ENCODE measurements at places on chromosomes 7 and 10.
A peak's percentile ranks its signal among the peaks of the same experiment; 100 is the strongest.

- DNase-seq: no peak
These were observed 126.1 kb downstream of the ELAPOR2 start for GRCh38 chr7:86933295-86933845.

- DNase-seq: no peak
These were observed 262.7 kb downstream of the CELF2 start for GRCh38 chr10:11280187-11280932.

DNA sequence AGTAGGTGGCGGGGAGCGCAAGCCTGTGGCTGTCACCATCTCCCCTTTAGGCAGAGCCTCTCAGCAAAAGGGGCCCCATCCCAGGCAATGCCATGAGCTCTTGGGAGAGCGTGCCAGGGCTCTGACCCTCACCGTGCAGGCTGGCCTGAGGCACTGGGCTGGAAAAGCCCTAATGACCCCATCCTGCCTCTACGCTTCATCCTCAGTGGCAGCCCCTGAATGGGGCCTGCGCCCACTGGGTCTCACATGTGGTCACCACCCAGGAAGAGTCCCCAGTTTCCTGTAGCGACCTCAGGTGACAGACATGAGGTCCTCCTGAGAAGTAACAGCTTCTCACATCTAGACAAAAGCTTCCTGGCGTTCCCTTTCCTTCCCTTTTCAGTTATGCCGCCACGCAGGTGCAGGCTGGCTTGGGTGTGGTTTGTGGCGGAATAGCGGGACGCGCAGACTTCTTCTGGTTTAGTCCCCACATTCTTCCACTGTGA, 59.2 kb downstream of the CLEC2L start:
- DNase-seq: no peak

GRCh38 chr7:152103066-152103465, 77.6 kb downstream of the GALNT11 start:
- no peak for DNase-seq

GRCh38 chr7:132276234-132276630, 300.0 kb downstream of the PLXNA4 start:
- no peak for DNase-seq

DNA sequence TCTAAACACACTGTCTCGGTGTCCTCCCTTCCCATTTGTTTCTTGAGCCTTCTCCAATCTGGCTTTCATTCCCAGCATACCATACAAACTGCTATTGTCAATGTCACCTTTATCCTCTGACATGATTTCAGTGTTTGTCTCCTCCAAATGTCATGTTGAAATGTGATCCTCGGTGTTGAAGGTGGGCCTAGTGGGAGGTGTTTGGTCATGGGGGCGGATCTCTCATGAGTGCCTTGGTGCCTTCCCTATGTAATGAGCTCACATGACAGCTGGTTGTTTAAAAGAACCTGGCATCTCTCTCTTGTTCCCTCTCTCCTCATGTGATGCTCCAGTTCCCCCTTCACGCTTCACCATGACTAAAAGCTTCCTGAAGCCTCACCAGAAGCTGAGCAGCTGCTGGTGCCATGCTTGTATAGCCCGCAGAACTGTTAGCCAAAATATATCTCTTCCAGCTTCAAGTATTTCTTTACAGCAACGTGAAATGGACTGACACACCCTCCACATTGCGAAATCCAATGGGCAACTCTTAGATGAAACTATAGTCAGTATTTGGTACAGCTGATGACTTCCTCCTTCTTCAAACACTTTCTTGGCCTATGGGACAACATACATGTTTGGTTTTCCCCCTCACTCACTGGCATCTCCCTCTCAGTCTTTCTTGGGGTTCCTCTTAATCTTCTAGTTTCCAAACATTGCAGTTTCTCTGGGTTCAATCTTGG, 27.8 kb downstream of the RNLS start:
- DNase-seq: no peak

- DNase-seq: no peak
These were observed 91.2 kb upstream of the PARD3 start for GRCh38 chr10:34906067-34906965.

DNA sequence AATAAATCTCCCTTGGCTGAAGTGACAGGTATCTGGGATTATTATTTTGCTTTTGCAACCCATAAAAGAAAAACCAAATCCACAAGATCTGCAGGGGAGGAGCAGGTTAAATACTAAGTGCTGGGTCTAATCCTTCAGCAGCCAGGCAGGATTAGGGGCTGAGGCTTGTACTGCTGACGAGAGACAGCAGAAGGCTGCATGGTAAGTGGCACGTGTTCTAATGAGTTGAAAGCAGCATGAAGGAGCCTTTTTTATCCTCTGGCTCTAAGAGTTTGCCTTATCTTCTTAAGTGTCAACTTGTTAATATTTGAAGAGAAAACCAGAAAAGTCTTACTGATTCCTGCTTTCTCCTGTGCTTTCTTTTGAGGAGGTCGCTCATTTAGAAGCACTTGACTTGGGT, 50.0 kb downstream of the LYZL2 start:
- no peak for DNase-seq

- DNase-seq: no peak
These were observed 31.9 kb downstream of the PCBD1 start for GRCh38 chr10:70856454-70856853.

DNA sequence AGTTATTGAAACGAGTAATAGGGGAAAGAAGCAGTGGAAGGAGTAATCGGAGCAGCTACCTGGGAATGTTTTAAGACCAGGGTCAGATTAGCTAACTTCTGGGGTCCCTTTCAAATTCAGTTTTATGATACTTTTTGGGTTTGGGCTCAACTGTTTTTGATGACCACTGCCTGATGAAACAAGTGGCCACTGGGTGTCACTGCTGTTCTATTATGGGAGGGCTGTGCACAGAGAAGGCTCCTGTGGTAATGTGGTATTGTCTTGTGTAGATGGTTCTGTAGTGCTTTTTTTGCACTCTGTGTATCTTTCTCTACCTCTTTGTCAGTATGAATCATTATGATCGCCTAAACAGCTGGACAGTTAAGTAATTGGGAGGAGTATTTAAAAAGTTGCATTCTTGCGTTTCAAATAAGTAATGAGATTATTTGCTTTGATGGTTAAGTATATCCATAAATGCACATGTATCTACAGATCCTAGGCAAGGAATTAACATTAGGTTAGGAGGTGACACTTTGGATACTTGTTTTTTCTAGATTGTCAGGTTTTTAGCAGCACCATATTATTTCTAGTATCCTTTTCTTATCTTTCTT, 128.4 kb downstream of the ABCA13 start:
- peak; percentile 16 for DNase-seq

Data from anterior cingulate cortex (tissue), 58 donors.